ENCODE measurements at places on chromosomes 3 and 15. TPM values are rescaled to one million over a fixed set of nuclear protein-coding genes. Genes with fewer than 3 reads are reported as not detected.

SPSB4 gene
- total RNA-seq, result 0.34 TPM

PLAAT1 gene
- total RNA-seq, result 1.0 TPM

TFDP2 gene
- 28.4 TPM for total RNA-seq

GJD2 gene
- not detected for total RNA-seq

SPATA12 gene
- total RNA-seq, result not detected

ST3GAL6 gene
- 1.4 TPM for total RNA-seq

FBXO40 gene
- not detected for total RNA-seq

LACTB gene
- 28.1 TPM for total RNA-seq

GOLGA8H gene
- total RNA-seq, result 0.07 TPM

RAB8B gene
- 27.3 TPM for total RNA-seq

PSMA4 gene
- total RNA-seq, result 164 TPM

PP2D1 gene
- not detected for total RNA-seq

TIMP4 gene
- total RNA-seq, result 1.4 TPM

SIDT1 gene
- total RNA-seq, result 2.3 TPM

TMOD2 gene
- total RNA-seq, result 9.3 TPM

RTP1 gene
- not detected for total RNA-seq

NPAP1 gene
- total RNA-seq, result under 0.01 TPM

GLDN gene
- total RNA-seq, result 0.07 TPM

SPCS1 gene
- 56.8 TPM for total RNA-seq

WDR93 gene
- total RNA-seq, result not detected

NR2E3 gene
- 0.14 TPM for total RNA-seq

C3orf85 gene
- total RNA-seq, result not detected

EFCC1 gene
- total RNA-seq, result not detected

ILDR1 gene
- 1.7 TPM for total RNA-seq

SLC35G2 gene
- 5.8 TPM for total RNA-seq

FBN1 gene
- 1.0 TPM for total RNA-seq

GOLGA6L9 gene
- total RNA-seq, result 9.2 TPM

SRGAP3 gene
- total RNA-seq, result 11.3 TPM

SH2D7 gene
- not detected for total RNA-seq

CPLX3 gene
- not detected for total RNA-seq

TUSC2 gene
- 15.7 TPM for total RNA-seq

PRTG gene
- under 0.01 TPM for total RNA-seq

STRIT1 gene
- total RNA-seq, result not detected

DVL3 gene
- 28.0 TPM for total RNA-seq

MUC13 gene
- total RNA-seq, result not detected

GRAMD2A gene
- total RNA-seq, result 7.2 TPM

SKOR1 gene
- under 0.01 TPM for total RNA-seq

SEMA3B gene
- total RNA-seq, result 5.1 TPM

FES gene
- 0.34 TPM for total RNA-seq

TNIK gene
- total RNA-seq, result 7.8 TPM

ESYT3 gene
- total RNA-seq, result 0.64 TPM

TPRG1 gene
- 0.34 TPM for total RNA-seq

BMF gene
- total RNA-seq, result 1.00 TPM

STARD9 gene
- total RNA-seq, result 1.9 TPM

ELP6 gene
- total RNA-seq, result 20.5 TPM

TNNC1 gene
- total RNA-seq, result not detected

All from nasal cavity respiratory epithelium epithelial cell of viscerocranial mucosa (primary cell).